ENCODE measurements at places on chromosomes 2 and 18.

- no peak for DNase-seq
Observed at GRCh38 chr2:8671176-8671575, 10.7 kb upstream of the ID2 start.

GRCh38 chr2:5164776-5165525 lies 527.2 kb upstream of the SOX11 start:
- no peak for DNase-seq

DNA sequence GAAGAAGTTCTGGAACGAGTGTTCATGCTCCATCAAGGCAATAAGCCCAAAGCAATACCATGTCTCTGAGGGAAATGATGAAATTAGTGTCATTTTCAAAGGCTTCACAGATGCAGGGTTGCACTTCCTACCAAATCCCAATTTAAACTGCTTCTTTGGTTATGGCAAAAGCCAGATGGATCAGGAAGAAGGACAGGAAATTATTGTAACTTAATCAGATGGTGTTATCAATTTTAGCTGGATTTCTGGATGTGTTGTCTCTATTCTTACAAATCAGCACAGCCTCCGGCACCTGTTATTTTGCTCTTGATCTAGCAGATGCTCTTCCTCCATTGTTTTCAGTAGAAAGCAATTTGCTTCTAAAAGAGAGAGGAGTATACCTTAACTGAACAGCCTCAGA lies 693.4 kb downstream of the SOCS6 start:
- no peak for DNase-seq

DNA sequence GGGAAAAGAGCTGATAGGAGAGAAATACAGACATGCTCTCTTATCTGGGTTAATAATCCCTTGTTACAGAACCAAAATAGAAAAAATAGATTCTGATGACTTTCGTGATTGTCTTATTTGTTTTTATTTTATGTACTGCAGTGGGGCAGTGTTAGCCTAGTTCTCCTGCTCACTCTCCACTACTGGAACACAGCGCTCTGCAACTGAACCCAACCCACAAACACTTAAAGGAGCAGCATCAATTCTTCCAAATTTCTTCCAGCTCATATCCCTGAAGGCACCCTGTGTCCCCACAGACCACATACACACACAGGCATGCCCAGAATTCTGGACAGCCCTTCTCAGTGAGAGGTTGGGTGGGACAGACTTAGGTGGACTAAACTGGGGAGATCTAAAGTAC lies 160.6 kb downstream of the SS18 start:
- DNase-seq, result no peak

GRCh38 chr18:36382854-36383253 lies 85.3 kb downstream of the FHOD3 start:
- DNase-seq, result no peak

GRCh38 chr18:13054336-13054735 lies 63.2 kb downstream of the CEP192 start:
- no peak for DNase-seq

GRCh38 chr2:231708773-231709635 lies 679 bp downstream of the PTMA start:
- peak; percentile 62 for DNase-seq

- DNase-seq, result no peak
Observed at GRCh38 chr2:37740164-37740739, 68.8 kb upstream of the CDC42EP3 start.

DNA sequence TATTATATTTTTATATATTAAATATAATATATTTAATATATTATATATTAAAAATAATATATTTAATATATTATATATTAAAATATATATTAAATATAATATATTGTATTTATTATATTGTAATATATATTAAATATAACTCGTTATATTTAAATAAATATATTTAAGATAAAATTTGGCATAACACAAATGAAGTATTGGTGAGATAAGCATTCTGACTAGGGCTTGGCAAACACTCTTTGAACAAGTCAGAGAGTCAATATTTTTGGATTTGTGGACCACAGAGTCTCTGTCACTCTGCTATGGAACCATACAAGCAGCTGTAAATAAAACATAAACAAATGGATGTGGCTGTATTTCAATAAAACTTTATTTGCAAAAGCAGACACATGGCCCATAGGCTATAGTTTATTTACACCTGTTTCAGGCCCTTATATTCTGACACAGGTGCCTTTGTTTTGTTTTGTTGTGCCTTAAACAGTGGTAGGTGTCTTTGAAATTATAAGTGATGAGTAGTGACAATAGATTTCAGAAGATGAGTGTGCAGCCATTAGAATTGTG lies 190.1 kb downstream of the EPHA4 start:
- DNase-seq, result no peak

DNA sequence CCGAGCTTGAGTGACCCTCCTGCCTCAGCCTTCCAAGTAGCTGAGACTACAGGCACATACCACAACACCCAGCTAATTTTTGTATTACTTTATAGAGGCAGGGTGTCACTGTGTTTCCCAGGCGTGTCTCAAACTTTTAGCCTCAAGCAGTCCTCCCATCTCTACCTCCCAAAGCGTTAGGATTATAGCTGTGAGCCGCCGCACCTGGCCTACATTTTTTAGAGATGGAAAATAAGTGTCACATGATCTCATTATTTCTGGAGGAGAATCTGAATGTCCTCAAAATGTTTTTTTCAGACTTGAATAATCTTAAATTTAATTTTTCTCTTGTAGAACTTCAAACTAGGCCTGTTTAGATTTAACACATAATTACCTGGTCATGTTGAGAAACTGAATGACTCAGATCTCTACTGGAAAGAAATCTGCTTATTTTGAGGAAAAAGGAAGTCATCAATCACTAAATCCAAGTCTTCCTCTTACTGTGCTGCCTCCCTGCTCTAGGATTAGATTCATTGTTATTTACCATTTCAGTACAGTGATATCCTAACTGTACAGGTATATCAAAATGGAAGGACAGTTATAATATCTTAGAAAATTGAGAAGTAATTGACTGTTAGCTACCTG lies 92.4 kb downstream of the COX7A2L start:
- no peak for DNase-seq

DNA sequence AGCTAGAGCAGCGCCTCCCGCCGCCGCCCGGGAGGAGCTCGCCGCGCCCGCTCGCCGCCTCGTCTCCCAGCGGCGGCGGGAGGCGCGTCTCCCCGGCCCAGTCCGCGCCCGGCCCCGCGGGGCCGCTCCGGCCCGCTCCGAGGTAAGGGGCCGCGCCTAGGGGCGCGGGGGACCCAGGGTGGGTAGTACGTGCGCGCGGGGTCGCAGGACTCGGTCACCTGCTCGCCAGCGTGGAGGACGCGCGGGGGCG lies 259 bp downstream of the NPAS2 start:
- DNase-seq, result no peak

- no peak for DNase-seq
Observed at GRCh38 chr2:127893494-127893893, 7.7 kb upstream of the AMMECR1L start.

- DNase-seq, result no peak
Observed at GRCh38 chr2:51812138-51812866, 780.4 kb upstream of the NRXN1 start.

GRCh38 chr2:20611077-20611843 lies 39.6 kb downstream of the HS1BP3 start:
- no peak for DNase-seq

DNA sequence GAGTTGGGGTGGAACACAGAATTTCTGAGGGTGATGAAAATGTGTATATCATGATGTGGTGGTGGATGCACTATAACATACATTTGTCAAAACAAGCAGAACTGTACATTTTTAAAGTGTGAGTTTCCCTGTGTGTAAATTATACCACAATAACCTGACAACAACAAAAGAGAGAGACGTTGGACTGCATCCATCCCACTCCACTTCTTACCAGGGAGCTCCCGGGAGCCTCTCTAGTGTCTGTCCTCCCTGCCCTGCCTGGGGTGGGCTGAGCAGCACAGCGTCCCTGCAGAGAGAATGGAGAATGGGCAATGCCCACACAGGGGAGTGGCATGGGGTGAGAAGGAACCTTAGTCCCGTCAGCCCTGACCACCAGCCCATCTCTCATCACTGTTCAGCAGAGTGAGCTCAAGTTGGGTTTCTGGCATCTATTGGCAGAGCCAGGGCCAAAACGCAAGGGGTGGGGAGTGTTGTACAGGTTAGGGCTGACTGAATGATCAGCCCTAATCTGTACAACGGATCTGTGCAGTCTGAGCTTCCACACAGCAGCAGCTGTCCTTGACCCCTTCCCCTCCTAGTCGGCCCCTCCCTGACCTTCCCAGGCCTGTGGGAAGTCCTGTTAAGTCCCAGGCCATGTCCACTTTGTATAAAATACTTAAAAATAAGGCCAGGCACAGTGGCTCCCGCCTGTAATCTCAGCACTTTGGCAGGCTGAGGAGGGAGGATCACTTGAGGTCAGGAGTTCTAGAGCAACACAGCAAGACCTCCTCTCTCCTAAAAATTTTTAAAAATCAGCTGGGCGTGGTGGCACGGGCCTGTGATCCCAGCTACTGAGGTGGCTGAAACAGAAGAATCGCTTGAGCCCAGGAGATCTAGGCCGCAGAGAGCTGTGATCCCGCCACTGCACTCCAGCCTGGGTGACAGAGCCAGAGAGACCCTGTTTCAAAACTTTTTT lies 3.3 kb upstream of the PROC start:
- no peak for DNase-seq

DNA sequence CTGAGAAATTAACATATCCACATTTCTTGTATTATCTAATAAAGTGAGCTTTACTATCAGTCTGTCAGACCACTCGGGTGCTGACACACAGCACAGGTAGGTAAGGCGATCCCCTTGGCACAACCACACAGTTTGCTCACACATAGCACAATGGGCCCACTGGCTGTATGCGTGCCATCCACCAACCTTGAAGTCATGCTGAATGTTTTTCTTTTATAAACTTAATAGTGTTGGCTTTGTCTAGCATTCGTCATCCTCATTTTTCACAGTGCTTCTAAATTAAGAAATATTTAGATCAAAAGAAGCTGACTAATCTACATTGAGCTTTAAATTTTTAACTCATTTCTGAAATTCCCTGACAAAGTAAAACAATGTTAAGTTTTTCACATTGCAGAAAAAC lies 50.0 kb upstream of the PAPOLG start:
- no peak for DNase-seq

DNA sequence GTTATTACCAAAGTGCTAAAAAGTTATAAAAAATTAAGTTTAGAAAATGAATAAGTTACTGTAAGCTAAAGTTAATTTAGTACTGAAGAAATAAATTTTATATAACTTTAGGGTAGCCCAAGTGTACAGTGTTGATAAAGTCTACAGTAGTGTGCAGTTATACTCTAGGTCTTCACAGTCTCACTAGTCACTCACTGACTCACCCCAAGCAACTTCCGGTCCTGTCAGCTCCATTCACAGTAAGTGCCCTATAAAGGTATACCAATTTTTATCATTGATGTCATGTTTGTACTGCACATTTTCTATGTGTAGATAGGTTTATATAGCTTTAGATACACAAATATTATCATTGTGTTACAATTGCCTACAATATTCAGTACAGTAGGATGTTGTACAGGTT lies 518.3 kb upstream of the PIK3C3 start:
- no peak for DNase-seq

DNA sequence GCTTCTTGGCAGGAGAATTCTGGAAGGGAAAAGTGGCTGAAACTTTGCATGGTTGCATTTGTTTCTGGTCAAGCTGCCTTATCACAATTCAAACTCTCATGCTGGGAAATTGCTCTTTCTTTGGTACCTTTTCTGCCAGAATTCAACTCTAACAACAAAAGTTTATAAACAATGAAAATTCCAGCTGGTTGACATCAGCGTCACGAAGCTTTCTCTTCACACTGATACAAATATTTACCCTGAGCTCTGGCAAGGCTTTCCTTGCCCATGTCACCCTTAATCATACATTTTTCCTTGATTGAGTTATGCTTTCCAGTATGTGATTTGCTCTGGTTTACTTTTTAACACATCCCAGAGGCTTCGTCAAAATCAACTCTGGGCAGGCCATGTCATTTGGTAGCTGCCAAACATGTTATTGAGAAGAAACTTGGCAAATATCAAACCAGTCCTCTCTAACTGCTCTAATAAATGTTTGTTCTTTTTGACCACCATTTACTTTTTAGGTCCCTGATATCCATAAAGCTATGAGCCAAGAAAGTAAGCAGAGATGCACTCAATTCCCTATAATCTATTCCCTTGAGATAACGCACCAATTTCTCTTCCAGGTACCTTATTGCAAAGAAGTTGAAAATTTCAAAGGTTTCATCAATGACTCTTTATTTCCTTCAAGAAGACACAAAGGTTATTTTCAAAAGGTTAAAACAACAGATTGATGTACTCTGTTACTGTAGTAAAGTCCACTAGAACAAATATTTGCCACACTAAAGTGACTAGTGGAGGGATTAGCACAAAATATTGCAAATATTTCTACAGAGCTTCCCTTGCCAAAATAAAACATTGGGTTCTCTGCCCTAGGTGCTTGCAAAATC lies 1241.1 kb upstream of the ZEB2 start:
- DNase-seq, result no peak

GRCh38 chr2:230541934-230542380 lies 126.0 kb downstream of the SP100 start:
- DNase-seq, result no peak

- no peak for DNase-seq
Observed at GRCh38 chr18:44325903-44326635, 354.6 kb upstream of the SETBP1 start.

GRCh38 chr2:149735237-149735958 lies 147.8 kb upstream of the MMADHC start:
- no peak for DNase-seq

GRCh38 chr2:1256632-1257324 lies 156.5 kb upstream of the TPO start:
- no peak for DNase-seq

DNA sequence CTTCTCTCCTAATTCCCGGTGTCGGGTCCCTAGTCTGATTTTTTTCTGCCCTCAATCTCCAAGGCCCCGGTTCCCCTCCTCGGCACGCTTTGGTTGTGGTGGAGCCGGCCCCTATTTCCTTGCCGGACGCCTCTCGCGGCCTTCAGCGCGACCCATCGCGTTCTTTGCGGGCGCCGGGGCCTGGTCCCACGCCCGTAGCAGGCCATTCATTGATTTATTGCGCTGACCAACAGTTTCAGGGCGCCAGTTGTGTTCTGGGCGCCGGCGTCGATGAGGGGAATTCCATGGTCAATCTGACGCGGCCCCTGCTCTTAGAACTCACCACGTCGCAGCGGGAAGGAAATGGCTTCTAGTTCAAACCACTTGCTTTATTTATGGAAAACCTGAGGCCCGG lies 396 bp downstream of the CNOT9 start:
- DNase-seq, result peak; percentile 31

All from CD4-positive, alpha-beta T cell (primary cell).